ENCODE measurements at places on chromosomes 3 and 15.

GRCh38 chr3:64209866-64210621 lies 15.2 kb downstream of the PRICKLE2 start:
- DNase-seq: no peak

- peak; percentile 89 for DNase-seq
These were observed at the start of gene FBN1 for GRCh38 chr15:48645558-48646330. TSS of gene FBN1 (minus strand) at chr15:48645709. CDS start at chr15:48644769, 940 bp downstream.

GRCh38 chr15:96171853-96172296 lies 158.6 kb upstream of the NR2F2 start:
- DNase-seq: no peak

DNA sequence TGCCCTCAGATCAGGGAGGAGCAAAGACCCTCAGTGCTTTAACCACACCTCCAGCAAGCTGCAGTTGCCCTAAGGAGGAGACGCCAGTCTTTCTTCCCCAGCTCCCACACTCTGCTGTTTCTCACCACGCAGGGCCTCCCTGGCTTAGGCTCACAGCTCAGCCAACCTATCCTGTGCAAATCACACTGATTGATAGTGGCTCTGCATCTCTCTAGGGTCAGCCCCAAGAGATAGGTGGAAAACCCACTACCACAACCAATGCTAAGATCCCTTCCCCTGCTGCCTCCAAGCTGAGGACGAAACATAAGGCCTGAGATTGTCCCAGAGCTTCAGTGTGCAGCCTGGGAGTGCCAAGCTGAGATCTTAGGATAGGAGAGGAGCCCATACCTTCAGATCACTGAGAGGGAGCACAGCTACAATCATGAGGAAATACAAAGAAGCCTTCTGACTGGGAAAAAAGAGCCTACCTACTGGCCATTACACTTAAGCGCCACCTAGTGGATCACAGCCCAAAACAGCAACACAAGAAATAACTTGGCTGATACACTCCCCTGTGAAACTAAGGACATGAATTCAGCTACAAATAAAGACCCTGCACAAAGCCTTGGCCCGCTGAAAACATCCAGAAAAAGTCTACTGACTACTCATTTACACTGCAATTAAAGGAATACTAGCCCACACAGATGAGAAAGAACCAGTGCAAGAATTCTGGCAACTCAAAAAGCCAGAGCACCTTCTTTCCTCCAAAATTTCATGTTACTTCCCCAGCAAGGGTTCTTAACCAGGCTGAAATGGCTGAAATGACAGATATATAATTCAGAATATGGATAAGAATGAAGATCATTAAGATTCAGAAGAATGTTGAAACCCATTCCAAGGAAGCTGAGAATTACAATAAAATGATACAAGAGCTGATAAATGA lies 271.5 kb upstream of the DCBLD2 start:
- peak; percentile 66 for DNase-seq

DNA sequence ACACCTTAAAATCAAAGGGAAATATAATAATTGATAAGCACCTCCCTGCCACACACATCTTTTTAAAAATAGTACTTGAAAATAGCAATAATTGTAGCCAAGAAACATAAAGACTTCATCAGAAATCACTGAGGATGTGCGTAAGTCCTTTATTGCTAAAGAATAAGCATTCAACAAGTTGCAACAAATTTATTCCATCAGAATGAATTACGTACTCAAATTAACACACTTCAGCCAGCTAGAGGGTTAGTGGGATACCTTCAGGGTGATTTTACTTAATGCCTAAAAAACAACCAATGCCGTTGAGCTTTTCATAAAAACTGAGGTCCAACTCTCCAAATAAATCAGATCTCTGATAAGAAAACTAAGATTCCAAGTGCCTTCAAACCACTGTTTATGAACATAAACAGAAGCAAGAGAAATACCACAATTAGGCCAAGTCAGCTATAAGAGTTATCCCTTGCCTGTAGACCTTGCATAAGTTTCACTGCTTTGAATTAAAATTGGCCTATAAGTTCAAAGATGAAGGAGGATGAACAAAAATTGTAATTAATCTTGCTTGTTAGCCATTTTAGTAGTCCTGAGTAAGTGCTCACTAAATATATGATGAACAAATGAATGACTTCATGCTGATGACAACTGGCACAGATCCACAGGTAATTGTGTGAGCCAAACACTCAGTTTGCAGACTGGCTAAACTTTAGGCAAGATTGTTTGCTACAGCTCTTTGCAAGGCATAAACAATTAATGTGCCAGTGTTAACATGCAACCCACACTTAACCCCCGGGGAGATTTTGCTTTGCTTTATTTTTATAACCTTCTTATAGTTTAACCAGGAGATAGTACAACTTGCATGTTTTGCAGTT lies 375.1 kb upstream of the THBS1 start:
- DNase-seq: no peak

DNA sequence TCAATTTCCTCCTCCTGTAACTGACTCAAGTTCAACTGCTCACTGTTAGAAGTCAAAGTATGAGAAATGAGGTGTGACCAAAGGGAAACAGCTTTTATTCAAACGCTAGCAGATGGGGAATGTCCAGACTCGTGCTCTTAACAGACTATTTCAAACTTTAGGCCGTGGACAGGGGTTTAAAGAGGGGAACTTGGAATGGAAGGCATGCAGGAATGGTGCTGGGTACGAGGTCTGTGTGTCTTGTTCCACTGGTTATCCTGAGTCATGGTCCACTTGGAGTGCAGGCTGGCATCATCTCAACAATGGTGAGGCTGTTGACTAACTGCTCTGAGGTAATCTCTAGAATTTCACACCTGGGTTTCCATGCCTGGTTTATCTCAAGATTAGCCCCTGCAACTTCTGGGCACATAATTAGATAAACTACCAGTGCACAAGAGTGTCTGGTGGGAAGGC lies 22.9 kb upstream of the DNAAF4 start:
- DNase-seq: no peak

DNA sequence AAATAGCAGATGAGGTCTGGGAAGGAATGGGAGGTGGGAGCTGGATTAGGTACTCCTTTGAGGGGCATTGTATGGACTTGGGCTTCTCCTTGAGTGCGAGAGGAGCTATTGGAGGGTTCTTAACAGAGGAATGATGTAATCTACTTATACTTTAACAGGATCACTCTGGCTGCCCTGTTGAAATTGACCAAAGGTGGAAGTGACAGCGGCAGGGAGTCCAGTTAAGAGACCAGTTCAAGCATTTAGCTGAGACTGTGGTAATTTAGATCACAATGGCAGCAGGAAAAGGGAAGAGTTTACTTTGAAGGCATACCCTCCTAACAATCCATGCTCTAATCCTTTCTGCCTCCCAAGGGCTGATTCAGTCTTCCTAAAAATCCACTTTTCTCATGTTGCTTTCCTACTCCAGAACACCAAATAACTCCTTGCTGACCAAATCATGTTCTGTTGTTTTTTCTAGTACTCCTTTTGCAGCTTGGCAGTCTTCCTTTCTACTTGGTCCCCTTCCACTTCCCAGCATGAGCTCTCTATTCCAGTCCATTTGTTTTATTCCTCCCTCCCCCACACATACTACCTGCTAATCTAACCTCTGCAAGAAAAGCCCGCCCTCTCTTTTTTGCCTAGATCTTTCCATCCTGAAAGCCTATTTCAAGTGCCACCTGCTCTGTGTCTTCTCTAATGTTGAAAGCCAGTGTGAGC lies 139.4 kb downstream of the NECTIN3 start:
- DNase-seq: no peak

DNA sequence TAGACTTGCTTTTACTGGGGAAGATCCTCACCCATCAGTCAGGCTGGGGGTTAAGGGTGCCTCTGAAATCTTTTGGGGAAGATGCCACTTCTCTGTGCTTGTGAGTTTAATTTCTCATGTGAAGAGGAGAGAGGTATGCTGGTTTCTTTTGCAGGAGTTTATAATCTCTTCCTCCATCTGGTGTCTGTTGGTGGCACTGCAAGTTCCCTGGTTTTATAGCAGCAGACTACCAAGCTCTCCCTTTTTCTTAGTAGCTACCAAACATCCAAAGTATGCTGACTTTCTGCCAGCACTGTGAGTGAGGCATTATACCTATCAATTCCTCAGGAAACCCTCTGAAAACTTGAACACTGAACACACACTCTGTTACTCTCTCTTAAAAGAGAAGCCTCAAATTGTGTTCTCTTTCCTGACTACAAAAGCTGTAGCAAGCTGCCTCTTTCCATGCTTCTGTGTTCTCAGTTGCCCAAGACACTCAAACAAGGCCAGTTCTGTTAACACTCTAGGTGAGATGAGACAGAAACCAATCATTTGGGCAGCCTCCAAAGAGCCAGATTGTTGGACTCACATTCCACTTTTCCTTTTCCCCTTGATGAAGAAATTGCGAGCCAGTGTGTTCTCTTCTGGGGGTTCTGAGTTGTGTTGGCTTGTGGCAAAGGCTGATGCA lies 299.5 kb downstream of the GAP43 start:
- peak; percentile 38 for DNase-seq

DNA sequence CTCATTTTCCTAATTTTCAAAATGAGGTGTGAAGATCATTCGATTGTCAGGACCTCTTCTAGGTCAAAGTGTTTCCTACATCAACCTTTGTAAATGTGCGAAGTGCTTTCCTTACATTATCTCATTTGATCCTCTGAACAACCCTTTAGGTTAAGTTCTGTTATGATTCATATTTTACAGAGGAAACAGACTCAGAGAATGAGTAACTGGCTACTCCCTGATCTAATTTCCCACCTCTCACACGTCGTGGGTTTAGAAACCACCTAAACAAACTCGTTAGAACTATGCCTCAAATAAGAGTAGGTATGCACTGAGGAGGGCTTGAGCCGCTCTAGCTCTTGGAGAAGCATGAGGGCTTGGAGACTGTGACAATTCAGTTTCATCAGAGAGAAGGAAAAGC lies 148.6 kb downstream of the CD47 start:
- DNase-seq: no peak

DNA sequence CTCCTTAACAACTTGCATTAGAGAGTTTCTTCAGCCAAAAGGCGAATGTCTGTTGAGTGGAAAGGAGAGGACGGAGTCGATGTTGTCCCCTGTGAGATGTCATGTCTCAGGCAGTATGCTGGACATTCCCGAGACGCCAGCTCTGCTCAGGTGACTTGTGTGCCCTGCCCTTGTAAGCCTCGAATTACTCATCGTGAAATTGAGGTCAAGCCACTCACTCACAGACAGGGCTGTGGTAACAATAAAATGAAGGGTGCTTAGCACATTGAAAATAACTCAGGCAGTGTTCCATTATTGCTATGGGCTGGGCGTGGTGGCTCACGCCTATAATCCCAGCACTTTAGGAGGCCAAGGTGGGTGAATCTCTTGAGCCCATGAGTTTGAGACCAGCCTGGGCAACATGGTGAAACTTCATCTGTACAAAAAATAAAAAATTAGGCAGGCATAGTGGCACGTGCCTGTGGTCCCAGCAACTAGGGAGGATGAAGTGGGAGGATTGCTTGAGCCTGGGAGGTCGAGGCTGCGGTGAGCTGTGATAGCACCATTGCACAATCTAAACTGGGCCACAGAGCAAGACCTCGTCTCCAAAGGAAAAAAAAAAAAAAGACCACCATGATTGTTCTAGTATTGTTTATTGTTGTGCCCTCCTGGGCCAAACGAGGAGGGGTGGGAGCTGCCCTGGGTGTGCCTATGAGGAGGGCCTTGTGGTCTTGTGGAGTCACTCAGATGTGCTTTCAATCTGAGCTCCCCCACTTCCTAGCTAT lies 214.4 kb downstream of the THSD4 start:
- no peak for DNase-seq

DNA sequence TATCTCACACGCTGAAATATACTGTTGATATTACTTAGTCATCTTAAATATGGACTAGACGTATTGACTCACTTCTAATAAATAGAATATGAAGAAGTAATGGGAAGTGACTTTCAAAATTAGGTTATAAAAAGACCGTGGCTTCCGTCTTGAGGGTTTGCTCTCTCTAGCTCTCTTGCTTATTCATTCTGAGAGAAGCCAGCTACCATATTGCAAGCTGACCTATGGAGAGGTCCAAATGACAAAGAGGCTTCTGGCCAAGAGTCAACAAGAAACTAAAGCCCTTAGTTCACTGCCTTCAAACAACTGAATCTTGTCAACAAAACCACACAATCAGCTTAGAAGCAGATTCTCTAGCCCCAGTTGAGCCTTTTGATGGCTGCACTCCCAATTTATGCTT lies 46.1 kb downstream of the SLC9C1 start:
- no peak for DNase-seq

DNA sequence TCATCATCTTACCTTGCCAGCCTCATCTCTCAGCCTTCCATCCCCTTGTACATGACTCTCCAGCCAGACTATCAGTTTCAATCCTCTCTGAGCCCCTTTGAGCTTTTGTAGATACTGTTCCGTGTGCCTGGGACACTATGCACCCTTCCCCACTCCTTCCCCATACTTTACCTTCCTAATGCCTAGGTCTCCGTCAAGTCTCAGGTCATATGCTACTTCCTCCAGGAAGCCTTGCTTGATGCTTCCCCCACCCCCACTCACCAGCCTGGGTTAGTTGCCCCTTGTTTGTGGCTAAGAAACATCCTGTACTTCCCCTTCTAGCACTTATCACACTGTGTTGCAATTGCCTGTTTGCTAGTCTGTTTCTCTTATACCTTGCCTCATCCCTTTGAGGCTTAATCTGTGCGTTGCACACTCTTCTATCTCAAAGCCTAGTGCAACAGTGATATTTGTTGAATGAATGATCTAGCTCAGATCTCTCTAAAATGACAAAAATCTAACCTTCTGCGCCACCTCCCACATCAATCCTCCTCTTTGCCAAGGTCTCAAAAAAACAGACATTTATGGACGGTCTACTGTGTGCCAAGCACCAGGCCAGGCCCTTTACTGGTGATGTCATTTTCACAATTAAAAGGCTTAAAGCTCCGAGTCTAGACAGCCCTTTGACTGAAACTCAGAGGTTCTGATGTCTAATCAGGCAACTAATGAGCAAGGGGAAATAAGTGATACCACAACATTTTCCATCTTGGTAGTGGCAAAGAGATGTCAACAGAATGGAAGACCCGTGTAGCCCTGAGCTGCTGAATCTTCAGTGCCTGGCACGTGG lies 6.5 kb upstream of the USP3 start:
- no peak for DNase-seq

DNA sequence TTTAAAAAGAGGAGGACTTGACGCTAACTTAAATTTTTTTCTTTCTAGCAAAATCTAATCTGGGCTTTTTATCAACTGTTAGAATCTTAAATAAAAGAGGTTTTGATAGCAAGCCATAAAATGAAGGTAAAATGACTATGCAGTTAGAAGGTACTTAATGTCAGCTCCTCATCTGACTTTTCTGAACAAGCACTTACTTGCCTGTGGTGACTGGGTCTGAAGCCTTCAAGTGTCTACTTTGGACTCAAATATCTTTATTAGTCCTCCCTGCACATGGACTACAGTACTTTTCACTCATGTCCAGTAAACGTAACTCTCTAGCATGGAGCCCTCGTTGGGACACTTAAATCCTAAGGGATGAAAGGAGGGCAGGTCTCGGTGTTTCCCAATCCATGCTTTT lies 135.9 kb downstream of the P2RY1 start:
- DNase-seq: no peak

- no peak for DNase-seq
These were observed 31.5 kb upstream of the C3orf80 start for GRCh38 chr3:160193644-160194192.

DNA sequence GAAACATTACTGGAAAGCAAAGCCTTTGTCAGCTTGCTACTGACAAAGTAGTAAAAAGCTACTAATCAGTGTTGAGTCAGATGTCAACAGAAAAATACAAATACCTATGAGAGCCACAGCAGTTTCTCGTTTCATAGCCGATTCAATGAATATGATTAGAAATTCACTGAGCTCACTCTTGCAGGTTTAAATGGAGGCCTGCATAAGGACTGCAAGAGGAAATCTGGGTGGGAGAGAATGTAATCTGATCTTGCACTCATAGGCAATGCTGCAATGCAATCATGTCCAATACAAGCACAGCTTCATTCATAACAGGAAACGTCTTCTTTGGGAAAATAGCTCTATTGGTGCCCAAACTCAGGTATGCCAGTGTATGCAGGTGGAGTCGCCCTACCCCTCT lies 608.8 kb downstream of the ROBO2 start:
- DNase-seq: peak; percentile 3
